ENCODE measurements at places on chromosomes 6 and 20. TPM values are rescaled to one million over a fixed set of nuclear protein-coding genes. Genes with fewer than 3 reads are reported as not detected.

- peaks cover 7% of the 10 kb centered on the region for H3K4me1 ChIP-seq
- H3K27ac ChIP-seq: no peak overlapping the region
- no peak for DNase-seq
- no peaks in the 10 kb centered on the region for H3K36me3 ChIP-seq
- no peaks in the 10 kb centered on the region for H3K27me3 ChIP-seq
Observed at GRCh38 chr20:6812530-6812929, 45.0 kb downstream of the BMP2 start.

GRCh38 chr6:167984144-167984719, 13.2 kb upstream of the KIF25 start:
- H3K36me3 ChIP-seq: no peaks in the 10 kb centered on the region
- H3K4me1 ChIP-seq: no peaks in the 10 kb centered on the region
- DNase-seq: no peak
- no peak overlapping the region for H3K4me3 ChIP-seq

GRCh38 chr6:38593998-38594665, 45.6 kb downstream of the BTBD9 start:
- H3K4me1 ChIP-seq: no peaks in the 10 kb centered on the region
- H3K27me3 ChIP-seq: no peaks in the 10 kb centered on the region
- no peak overlapping the region for H3K27ac ChIP-seq

NKX2-4 gene
- total RNA-seq: 0.15 TPM

HRH3 gene
- 1.8 TPM for total RNA-seq
